Karpas-422 (cell line): ENCODE measurements at places on chromosomes 2 and 18.

GRCh38 chr2:24077879-24078278, 1.8 kb upstream of the SF3B6 start:
- DNase-seq, result no peak

DNA sequence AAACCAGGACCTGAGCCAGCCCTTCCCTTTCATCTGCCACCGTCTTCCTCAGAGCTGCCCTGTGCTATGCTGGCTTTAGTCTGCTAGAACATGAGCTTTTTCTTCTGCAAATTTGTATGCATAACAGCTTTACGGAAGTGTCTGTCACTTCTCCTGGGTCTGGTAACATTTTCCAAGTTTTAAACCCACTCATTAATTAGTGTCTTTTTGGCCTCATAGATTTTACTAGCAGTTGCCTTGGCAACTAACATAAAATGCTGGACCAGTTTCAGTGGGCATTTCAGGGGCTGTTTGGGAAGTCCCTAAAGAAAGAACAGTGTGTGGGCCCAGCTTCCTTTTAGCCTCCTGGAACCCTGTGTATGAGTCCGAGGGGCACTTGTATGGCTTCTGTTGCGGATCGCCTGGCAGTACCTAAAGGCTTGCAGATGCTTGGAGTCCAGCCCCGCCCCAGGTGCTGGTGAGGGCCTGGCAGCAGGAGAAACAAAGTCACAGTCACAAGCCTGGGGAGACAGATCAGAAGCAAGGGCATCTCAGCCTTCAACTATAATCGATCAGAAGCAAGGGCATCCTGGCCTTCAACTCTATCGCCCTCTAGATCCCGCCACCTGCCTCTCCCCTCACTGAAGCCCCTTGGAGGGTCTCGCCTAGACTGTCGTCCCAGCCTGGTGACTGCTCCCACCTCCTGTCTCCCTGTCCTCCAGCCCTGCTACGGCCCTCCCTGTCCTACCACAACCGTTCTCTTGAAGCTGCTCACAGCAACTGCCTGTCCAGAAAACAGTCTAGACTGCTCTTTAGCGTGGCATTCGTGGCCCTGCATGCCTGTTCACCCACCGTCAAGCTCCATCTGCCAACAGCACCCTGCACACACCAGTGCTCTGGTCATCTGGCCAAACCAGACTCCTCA, 36.8 kb upstream of the MAPRE3 start:
- no peak for DNase-seq

DNA sequence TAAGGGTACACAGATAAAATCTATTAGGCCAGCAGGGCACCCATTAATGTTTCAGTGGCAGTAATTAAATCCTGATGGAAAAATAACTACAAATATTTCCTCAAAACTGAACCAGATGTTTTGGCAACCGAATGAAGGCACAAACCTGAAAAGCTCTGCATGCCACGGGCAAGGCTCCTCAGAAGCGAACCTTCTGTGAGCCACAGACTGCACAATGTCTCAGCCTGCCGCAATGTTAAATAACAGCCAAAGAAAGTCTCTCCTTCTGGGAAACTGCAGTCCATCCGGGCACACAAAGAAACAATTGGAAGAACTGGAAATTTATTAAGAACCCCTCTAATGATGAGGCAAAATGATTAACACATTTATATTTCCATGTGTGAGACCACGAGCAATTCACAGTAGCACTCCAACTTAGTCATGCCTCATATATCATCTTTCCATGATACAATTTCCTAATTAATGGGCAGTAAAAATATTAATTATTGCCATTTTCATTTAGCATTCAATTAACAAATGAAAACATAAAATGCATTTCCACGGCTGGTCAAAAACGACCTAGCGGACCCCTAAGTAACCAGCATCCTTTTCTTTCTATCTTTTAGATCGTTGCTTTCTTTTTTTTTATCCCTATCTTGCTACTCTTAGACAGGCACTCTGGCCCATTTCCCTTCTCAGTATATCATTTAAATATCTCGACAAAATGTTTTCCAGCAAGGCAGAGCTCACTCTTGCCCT, 237.5 kb downstream of the EPHA4 start:
- DNase-seq, result no peak

DNA sequence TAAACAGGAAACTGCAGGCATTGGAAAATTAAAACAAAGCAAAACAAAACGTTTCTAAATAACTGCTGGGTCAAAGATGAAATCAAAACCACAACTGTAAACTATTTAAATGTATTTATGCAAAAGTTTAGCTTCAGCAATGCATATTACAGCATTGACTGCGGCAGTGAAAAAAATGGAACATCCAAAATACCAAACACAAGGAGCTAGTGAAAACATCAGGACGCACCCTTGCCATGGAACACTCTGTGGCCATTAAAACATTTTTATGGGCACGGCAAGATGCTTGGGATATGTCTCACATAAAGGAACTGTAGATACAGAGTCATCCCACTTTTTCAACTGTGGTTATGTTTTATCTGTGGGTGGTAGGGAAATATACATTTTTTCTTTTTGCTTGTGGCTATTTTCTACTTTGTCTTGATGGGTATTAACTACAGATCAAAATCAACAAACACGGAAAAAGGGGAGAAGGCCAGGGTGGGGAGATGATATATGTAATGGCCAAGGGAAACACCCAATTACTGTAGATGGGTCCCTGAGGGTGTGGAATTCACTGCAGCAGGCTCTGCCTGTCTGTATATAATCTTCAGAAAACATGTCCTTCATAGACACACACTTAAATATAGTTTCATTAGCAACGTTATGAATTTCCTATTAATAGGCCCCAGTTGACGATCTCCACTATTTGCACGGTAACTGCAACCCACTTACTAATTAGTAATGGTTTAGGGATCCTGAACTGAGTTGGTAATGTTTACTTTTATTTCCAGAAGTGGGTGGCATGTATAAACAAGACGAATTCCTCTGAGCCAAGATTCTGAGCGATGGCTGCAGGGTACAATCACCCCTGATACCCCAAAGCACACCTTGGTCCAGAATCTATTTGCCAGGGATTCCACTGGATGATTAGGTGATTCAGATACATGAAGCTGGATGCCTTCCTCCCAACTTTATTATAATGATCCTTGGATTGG, 110.5 kb downstream of the ACKR3 start:
- no peak for DNase-seq
